Fibroblast of skin of right quadriceps (primary cell): ENCODE measurements at places on chromosomes 6 and 20.

DNA sequence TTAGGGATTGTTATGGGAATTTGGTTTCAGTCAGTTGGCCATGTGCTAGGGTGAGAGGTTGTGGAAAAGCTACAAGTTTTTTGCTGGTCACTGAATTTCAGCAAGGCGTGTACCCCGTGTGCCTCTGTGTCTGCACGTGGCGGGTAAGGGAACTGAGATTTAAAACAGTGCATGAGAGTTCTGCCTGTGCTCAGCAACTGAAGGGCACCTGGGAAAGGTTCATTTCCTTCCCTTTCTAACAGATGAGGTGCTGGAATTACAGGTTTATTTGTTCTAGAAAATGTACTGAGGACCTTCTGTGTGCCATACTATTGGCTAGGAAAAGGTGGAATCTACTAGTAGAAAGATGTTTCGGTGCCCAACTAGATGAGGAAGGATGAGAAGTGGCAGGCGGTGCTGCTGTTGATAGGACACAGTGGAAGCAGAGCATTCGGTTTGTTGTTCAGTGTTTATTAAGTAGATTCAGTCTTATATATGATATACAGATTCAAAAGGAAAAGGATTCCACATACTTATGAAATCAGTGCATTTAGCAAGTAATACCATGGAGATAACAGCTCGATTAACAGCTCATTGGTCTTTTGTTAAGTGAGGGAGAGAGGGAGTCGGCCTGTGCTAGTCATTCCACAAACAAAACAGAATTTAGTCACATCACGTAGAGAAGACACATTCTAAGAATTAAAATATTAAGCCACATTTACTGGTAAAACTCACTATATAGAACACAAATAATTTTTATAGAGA, 84.7 kb downstream of the ASXL1 start:
- no peak for DNase-seq

DNA sequence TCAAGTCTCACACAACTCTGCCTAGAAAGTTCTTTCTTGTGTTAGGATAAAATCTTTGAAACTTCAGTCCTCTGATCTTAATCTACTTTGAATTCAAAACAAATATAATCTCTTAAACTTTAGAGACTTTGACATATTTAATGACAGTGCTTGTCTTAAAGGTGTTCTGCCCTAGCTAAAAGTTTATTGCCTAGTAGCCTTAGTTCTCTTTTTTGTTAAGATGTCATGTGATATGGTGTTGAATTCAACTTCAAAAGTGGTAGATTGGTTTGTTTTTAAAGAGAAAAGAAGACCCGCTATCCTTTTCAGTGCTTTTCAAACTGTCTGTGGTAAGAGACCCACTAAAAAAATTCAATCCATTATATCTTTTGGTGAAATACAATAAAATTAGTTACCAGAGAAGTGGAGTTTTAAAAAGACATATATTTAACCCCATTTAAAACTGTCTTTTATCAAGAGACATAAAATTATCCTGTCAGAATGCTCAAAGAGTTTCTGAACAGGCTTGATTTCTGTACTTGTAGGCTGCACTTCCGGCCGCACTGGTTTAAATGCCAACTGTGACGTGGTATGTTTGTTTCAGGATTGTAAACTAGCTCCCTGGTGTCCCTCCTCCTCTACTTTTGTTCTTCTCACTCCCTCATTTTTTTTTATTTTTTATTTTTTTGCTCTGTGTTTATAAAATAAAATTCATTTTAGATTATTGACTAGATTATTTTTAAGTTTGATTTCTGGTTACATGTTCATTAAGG, 76.5 kb downstream of the QKI start:
- no peak for DNase-seq

DNA sequence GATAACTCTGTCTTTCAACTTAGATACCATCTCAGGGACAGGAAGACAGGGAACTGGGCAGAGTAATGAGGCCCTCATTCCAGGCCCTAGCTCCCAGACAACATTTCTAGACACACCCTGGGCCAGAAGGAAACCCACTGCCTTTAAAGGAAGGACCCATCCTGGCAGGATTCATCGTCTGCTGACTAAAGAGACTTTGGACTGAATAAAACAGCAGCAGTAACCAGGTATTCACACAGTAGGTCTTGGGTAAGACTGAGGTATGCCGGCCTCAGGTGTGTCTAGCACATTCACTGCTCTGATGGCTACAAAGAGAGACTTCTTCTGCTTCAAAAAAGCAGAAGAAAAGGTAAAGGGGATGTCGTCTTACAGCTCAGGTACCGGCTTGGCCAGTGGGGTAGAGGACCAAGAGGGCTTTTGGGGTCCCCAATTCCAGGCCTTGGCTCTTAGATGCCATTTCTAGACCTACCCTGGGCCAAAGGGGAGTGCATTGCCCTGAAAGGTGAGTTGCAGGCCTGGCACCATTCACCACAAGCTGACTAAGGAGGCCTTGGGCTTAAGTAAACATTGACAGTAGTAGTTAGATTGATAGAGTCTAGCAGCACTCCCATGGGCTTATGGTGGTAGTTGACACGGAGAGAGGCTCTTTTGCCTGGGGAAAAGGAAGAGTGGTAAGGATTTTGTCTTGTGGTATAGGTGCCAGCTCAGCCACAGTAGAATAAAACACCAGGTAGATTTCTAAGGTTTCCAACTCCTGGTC, 13.4 kb downstream of the SNX14 start:
- no peak for DNase-seq

DNA sequence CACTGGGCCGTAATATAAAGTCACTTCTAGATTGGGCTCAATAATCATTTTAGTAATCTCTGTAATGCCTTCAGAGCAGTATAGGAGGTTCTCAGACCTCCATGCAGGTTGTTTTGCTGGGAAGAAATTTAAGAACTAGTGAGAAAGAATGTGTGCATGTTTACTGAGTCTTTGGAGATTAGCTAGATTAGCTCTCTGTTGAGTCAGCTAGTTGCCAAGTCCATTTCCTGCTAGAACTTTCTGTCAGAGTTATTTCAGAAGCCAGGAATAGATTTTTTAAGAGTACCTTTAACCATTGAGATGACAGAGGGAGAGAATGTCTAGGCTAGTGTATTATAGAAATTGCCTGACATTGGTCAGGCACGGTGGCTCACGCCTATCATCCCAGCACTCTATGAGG, 33.3 kb downstream of the ORC3 start:
- peak; percentile 5 for DNase-seq

- DNase-seq: no peak
These were observed 10.2 kb downstream of the LAMA4 start for GRCh38 chr6:112243861-112244827.
